Activated T-helper 2 cell treated with anti-CD3 and anti-CD28 coated beads, Interferon-gamma antibody, Interleukin-2, Interleukin-4, amounts not matched to agents 10 μg/mL and 5 μg/mL and 100 μg/mL, durations not matched to agents 14 hours and 24 hours and 36 hours (primary cell): ENCODE measurements at places on chromosomes 7 and 10. TPM values are rescaled to one million over a fixed set of nuclear protein-coding genes. Genes with fewer than 3 reads are reported as not detected.

DNA sequence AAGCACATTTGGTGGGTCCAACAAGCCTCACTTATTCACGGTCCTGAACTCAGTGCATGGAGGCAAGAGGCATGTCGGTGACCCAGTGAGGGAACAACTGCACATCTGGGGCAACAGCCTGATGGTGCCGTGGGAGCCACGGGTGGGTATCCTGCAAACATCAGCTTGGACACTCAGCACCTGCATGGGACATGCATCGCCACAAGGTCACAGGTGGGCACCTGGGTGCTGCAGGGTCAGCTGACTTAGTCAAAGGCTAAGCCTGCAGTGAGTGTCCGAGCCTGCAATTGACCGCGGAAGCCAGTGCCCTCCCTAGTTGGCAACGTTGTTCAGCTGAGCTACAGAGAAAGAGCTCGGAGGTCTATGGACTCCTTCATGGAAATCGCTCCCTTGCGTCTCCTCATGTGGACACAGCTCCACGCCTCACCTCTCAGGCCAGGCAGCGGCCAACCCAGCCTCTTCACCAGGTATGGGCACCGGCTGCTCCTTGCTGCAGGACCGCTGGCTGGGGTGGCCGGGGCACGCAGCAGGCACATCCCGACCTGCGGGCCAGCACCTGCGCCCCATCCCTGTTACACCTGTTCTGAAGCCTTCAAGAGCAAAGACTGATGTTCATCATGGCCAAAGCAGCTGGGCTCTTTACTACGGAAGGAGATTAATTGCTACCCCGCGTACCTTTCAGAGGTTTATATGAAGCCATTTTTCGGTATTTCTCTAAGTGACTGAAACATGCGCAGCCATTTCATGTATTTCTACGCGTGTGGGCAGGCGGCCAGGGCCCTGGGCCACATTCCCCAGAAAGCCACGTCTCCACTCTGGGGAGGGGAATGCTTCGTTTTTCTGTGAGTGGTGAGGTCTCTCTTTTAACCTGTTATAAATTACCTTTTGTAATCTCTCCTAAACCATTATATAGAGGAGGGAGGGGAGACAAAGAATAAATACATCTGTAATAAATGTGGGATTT is 380.7 kb downstream of the DNAJB6 start:
- H3K27ac ChIP-seq = no peak overlapping the region
- no peaks in the 10 kb centered on the region for H3K4me1 ChIP-seq
- no peaks in the 10 kb centered on the region for H3K36me3 ChIP-seq
- no peak for DNase-seq
- no peak overlapping the region for H3K4me3 ChIP-seq

DNA sequence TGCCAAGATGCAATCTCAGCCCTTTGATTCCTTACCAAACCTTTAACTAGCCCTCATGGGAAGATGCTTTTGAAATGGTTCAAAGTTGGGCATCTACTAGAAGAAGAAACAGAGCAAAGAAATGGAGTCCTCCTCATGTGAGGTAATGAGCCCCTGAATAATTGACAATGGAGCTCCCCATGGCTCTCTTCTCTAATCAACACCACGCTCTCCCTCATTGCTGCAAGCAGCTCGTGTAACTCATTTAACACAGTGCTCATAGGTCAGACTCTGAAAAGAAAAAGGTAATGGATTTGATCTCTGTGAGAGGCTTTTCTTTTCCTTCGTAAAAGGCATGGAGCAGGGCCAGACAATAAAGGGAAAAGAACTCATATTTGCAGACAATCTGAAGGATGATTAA is 312.8 kb downstream of the PHTF2 start:
- DNase-seq = no peak
- no peak overlapping the region for H3K27ac ChIP-seq
- no peaks in the 10 kb centered on the region for H3K36me3 ChIP-seq
- no peaks in the 10 kb centered on the region for H3K4me1 ChIP-seq

DNA sequence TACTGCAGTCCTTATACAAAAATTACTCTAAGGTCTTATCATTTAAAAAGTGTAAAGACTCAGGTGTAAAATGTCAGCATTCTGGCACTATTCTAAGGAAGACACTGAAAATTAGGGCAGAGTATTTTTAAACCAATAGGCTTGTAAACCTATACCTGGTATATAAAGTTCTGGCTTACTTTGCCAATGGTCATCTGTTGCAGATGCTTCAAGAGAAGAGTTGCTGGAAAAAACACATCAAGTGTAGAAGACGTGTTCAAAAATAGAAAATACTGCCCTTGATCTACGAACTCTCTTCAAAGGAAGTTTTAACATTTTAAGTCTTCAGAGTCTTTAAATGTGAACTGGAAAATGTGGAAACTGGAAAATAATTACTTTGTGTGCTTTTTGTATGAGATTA is 23.9 kb downstream of the NT5C3A start:
- H3K36me3 ChIP-seq = peaks cover 8% of the 10 kb centered on the region
- no peaks in the 10 kb centered on the region for H3K27me3 ChIP-seq
- peaks cover 45% of the 10 kb centered on the region for H3K4me1 ChIP-seq
- DNase-seq = no peak

GRCh38 chr7:138727336-138728099 is 26.4 kb upstream of the SVOPL start:
- no peaks in the 10 kb centered on the region for H3K36me3 ChIP-seq
- H3K27me3 ChIP-seq = peaks cover 2% of the 10 kb centered on the region
- no peak overlapping the region for H3K27ac ChIP-seq
- H3K4me3 ChIP-seq = no peak overlapping the region

- peak within 1 kb of the TSS; percentile 94 for H3K27ac ChIP-seq
- H3K4me1 ChIP-seq = peaks cover 60% of the 10 kb centered on the region
- H3K4me3 ChIP-seq = peak within 1 kb of the TSS; percentile 96
- H3K27me3 ChIP-seq = no peaks in the 10 kb centered on the region
These were observed at the start of gene GIMAP8 for GRCh38 chr7:150450491-150451001. Gene GIMAP8, plus strand, starts transcription at chr7:150450630. Its CDS starts 16,069 bp downstream, at chr7:150466699.

DNA sequence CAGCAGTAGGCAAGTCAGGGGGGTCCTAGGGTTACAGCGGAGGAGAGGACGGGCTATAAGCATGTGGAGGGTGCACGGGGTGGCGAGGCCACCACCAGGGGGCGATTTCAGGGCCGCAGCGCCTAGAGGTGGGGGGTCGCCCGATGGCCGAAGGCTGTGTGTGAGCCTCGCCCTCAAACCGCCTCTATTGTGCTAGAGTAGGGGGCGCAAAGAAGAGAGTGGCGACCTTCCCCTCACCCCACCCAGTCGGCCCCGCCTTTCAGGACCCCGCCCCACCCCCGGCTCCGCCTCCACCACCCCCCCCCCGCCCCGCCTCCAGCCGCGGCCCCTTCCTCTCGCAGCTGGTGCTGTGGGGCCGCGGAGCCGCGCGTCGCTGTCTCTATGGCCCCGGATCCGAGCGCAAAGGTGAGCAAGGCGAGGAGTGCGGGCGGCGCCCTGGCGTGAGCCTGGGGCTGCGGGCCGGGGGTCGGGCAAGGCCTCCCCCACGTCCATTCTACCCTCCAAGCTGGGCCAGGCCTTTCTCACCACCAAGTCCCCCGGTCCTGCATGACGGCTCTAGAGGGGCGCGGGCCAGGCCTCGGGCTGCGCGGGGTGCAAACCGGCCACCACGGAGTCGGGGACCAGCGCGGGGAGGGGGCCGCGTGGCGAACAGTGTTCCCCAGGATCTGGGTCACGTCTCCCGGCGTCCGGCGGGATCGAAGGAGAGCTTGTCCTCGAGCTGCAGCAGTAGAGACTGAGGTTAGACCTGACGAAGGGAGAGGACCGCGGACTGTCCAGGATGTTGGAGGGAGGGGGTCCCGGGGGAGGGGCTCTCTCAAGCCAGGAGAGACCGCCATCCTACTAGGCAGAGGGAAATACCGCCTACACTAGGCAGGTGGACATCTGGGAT is at the start of gene SEMA4G:
SEMA4G (plus strand) TSS at position 318 of the 889 bp plus-strand sequence. CDS start 3,409 bp downstream, outside the sequence.
- no peak within 1 kb of the TSS for H3K27ac ChIP-seq
- H3K27me3 ChIP-seq = no peaks in the 10 kb centered on the region
- DNase-seq = no peak
- H3K36me3 ChIP-seq = peaks cover 2% of the 10 kb centered on the region

- peak overlapping the region; percentile 10 for H3K27ac ChIP-seq
- peaks cover 4% of the 10 kb centered on the region for H3K36me3 ChIP-seq
- H3K27me3 ChIP-seq = no peaks in the 10 kb centered on the region
- H3K4me1 ChIP-seq = peaks cover 20% of the 10 kb centered on the region
- no peak for DNase-seq
These were observed 133.6 kb downstream of the GRK5 start for GRCh38 chr10:119340893-119341458.

DNA sequence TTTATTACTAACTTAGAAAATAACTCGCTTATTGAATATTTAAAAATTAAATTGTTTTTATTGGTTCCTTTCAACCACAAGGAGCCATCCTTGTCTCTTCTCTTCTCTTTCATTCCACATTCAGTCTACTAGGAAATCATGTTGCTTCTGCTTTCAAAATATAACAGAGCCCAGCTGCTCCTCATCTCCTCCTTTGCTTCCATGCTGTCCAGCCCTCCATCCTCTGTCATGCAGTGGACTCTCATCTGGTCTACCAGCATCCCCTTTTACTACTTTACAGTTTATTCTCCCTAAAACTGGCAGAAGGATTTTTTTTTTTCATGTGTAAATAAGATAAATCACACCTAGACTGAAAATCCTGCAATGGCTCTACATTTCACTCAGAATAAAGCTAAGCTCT is 198.2 kb upstream of the CSTF2T start:
- peaks cover 11% of the 10 kb centered on the region for H3K27me3 ChIP-seq
- no peak overlapping the region for H3K27ac ChIP-seq
- H3K36me3 ChIP-seq = no peaks in the 10 kb centered on the region
- no peak overlapping the region for H3K4me3 ChIP-seq

The CALML3 gene
- not detected in 2 replicates for total RNA-seq
